ENCODE measurements at places on chromosomes 4 and X.

DNA sequence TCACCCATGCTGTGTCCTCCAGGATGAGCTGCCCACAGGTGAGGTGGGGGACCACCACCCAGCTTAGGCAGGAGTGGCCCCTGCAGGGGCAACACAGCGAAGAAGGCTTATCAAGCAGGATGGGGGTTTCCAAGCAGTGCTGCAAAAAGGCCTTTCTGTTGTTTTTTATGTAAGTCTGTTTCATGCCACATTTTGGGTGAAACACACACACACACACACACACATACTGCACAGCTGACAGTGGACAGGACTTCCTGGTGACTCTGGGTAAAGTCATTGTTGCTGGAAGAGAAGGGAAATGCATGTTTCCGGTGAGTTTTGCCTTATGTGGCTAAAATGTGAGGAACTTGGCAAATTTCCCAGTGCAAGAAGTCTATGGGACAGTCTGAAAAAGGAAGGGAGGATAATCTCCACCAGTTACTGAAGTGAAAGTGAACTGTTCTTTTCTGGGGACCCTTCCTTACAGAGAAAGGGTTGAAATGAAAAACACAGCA, 119.2 kb downstream of the IRF2 start:
- no peak for DNase-seq

- DNase-seq = no peak
These were observed 42.7 kb upstream of the RASSF6 start for GRCh38 chr4:73662709-73663546.

GRCh38 chr4:20086067-20086798, 165.5 kb upstream of the SLIT2 start:
- DNase-seq = no peak

DNA sequence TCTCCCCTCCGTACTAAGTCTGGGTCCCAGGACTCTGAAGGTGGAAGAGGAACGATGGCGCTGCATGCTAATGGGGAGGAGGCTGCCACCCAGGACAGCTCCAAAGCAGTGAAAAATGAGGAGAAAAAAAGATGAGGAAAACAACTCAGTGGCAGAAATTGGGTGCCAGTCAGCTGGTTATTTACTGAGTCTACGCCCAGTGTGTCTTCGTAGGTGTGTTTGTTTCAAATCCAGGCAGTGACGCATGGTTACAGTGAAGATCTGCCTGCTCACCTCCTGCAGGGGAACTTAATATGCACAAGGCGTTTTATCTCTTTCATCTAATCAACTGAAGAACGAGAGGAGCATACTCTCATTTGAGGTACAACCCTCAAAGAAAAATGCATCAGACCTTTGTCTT, 70.9 kb upstream of the FBXW7 start:
- DNase-seq = no peak

- no peak for DNase-seq
These were observed 9.7 kb upstream of the USO1 start for GRCh38 chr4:75714704-75715103.

GRCh38 chr4:41408150-41408549, 129.8 kb upstream of the LIMCH1 start:
- DNase-seq = no peak

GRCh38 chrX:103376118-103376978, at the start of gene BEX3:
TSS of gene BEX3 (plus strand) at chrX:103376538. CDS start at chrX:103377522, 984 bp downstream.
- DNase-seq = peak; percentile 44

- no peak for DNase-seq
These were observed 156.6 kb downstream of the ANKRD50 start for GRCh38 chr4:124555959-124556358.

- no peak for DNase-seq
These were observed 405 bp upstream of the ZAR1 start for GRCh38 chr4:48489683-48490011.

- no peak for DNase-seq
These were observed 25.8 kb downstream of the TRIM75 start for GRCh38 chr4:165079476-165079875.

GRCh38 chr4:8726344-8726851, 133.8 kb downstream of the CPZ start:
- no peak for DNase-seq

- no peak for DNase-seq
These were observed 390.1 kb downstream of the PDGFC start for GRCh38 chr4:156581282-156582063.

DNA sequence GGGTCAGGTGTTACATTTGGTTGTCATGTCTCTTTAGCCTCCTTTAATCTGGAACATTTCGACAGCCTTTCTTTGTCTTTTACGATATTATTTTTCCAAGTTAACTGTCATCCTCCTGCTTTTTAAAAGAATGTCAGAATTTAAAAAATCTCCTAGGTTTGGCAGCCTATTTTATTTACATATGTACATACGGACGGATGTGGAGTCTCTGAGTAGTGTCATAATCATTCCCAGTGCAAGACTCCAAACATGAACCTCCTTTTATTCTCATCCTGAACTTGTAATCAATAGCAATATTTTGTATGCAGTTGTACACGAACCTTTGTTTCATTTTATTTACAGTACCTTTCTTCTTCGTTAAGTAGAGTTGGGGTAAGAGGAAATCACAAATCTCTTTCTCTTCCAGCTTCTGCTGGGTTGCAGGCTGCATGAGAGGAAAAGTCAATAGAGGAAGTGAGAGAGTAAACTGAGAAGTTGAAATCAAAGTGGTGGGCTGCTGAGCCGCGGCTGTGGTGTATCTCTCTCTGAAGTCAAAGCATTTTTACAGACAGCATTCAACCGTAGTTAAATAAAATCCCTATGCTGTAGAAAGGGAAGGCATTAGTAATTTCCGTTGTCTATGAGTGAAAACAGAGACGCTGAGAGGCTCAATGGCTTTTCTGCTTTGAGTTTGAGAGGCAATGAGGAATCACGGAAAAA, 53.9 kb upstream of the RPS6KA3 start:
- DNase-seq = peak; percentile 20

GRCh38 chr4:74543231-74543781, 98.4 kb downstream of the AREG start:
- no peak for DNase-seq

- no peak for DNase-seq
These were observed 38.7 kb upstream of the THOC2 start for GRCh38 chrX:123771449-123772064.

DNA sequence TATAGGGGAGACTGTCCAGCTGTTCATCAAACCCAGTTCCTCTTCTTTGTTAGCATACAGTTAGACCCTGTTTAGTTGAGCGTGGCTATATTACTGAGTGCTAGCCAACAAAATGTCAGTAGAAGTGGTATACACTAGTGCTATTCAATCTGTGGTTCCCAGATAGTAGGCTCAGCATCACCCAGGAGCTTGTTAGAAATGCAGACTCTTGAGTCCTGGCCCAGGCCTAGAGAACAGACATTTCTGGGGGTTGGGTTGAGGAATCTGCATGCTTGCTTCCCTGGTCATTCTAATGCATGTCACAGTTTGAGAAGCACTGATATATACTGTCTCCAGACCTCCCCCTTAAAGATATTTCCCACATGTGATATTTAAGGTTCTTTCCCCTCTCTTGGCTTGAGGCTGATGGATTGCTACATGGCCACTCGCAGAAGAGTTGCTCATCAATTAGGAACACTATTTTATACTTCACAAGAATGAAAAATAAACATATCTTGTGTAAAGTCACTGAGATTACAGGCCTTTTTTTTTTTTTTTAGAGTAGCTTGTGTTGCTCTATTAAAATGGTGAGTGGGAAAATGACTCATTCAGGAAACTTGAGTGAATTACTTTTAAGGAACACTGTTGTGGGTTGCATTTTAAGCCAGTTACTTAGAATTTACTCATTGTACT, 289.0 kb downstream of the STIM2 start:
- DNase-seq = no peak

DNA sequence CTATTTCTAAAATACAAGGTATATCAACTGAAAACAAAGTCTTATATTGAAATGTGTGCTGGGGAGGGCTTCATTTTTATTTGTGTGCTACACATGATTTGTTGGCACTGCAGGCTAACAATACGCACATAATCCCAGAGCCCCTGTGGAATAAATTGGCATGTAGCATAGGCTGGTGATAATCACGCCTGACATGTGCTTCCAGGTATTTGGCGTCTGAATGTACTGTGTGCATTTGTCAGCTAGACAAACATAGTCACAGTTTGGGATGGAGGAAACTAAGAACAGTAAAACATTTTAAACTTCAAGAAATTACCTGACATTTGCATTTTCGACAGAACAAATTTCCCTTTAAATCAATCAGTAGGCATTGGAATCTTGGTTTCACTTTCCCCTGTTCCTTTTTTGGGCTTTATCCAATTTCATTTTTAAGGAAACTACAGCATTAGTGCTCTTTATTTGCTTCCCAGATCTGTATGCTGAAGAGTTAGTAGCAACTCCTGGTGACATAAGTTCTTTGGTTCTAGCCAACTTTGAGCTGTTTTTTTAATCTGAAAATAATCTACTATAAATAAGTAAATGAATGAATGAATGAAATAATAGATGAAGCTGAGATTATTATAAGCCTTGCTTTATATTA, 472.3 kb downstream of the PDHA2 start:
- no peak for DNase-seq
